NK-92 treated with Interleukin-12 subunit alpha and Interleukin-12 subunit beta, amount 100 ng/mL, for 24 hours (cell line): ENCODE measurements at places on chromosomes 6 and 20.

DNA sequence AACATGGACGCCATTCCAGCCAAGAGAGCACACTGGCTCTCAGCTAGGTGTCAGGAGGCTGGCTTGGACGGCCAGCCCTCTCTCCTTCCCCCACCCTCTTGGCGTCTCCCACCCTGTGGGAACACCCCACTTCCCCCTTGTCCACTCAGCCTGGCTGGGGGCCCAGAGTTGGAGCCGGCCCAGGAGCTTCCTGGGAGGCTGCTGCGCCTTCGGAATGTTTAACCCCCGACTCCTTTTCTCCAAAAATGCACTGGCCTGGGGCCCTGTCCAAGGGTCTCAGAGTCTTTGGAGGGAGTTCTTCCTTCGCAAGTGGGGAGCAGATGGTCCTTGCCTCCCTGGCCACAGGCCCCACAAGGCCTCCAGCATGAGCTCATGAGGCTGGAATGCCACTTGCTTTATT is 4.1 kb downstream of the ADAM33 start:
- no peak for DNase-seq

DNA sequence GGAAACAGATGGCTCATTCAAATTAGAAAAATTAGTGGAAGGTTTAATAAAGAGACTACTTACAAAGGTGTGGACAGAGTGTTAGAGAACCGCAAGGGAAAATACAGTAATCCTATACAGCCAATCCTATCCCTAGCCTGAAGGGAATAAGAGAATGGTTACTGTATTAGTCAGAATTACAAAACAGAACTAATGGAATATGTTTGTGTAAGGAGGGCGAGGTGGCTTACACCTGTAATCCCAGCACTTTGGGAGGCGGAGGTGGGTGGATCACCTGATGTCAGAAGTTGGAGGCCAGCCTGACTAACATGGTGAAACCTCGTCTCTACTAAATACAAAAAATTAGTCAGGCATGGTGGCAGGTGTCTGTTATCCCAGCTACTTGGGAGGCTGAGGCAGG is 16.3 kb upstream of the TRPC4AP start:
- no peak for DNase-seq

GRCh38 chr6:111205502-111205901 is 118.2 kb downstream of the SLC16A10 start:
- DNase-seq, result no peak

GRCh38 chr20:33963751-33964150 is 30.0 kb upstream of the RALY start:
- DNase-seq, result no peak

DNA sequence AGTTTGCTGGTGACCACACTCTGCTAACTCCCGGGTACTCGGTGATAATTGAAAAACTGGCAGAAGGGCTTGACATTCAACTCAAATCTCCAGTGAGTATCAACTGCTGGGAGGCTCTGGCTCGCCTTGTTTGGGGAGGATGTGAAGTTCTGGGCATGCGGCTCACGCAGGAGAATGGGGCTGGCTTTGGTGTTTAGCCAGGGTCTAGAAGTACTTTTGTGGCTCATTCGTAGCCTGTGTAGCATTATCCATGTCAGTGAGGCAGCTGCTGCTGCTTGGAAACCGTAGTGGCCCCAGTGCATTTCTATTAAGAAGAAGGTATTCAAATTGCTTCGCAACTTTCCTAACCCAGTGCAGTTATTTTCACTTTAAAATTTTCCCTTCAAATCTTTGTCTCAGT is 52.2 kb downstream of the KDM1B start:
- DNase-seq, result no peak

GRCh38 chr20:44990425-44990824 is 24.1 kb downstream of the STK4 start:
- DNase-seq, result no peak

DNA sequence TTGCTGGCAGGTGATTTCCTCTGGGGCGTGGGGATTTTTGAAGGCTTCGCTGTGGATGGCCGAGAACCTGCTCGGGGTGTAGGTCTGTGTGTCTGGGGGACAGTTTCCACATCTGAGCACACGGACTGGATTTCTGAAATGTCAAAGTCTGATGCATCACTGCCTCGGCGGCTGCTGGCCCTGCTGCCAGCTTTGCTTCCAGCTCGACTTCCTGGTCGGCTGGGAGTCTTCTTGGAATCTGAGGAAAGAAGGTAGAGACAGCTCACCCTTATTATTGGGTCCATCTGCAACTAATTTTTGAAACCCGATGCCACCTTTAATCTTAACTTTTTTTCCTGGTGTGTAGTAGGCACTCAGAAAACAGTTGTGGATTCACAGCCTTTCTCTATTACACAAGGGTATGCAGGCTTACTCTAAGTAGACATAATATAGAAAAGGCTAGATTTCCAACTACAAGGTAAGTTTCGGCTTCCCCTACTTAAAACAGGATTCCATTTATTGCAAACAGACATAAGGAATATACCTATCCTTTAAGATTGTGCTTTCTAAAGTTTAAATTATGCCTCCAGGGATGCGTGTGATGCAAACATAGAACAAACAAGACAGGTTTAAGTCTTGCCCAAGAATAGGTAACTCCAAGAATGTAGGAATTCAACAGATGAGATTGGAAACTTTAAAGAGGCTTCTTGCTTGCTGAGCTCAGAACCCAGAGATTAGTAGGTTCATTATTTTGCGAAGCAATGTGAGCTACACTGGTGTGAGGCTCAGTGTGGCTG is 183.5 kb downstream of the DST start:
- no peak for DNase-seq

GRCh38 chr20:46291401-46291800 is 16.9 kb downstream of the CDH22 start:
- no peak for DNase-seq

DNA sequence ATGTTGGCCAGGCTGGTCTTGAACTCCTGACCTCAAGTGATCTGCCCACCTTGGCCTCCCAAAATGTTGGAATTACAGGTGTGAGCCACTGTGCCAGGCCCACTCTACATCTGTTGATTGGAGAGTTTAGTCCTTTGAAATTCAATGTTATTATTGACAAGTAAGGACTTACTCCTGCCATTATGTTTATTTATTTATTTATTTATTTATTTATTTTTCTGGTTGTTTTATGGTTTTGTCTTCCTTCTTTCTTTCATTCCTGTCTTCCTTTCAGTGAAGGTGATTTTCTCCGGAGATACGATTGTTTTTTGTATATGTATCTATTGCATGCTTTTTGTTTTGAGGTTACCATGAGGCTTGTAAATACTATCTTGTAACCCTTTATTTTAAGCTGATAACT is 602.6 kb downstream of the EPM2A start:
- no peak for DNase-seq

GRCh38 chr6:23611776-23612381 is 514.1 kb upstream of the NRSN1 start:
- no peak for DNase-seq

GRCh38 chr6:118667988-118668387 is 16.6 kb upstream of the CEP85L start:
- no peak for DNase-seq

GRCh38 chr6:44645276-44645675 is 257.8 kb downstream of the CDC5L start:
- DNase-seq, result no peak

GRCh38 chr6:108612852-108613251 is 52.1 kb downstream of the FOXO3 start:
- DNase-seq, result no peak

GRCh38 chr20:6700563-6701329 is 66.7 kb upstream of the BMP2 start:
- DNase-seq, result no peak
